ENCODE measurements at places on chromosomes 2 and 18. TPM values are rescaled to one million over a fixed set of nuclear protein-coding genes. Genes with fewer than 3 reads are reported as not detected.

Gene NOSTRIN
- total RNA-seq = not detected

- no peak for DNase-seq
These were observed 741.1 kb upstream of the SALL3 start for GRCh38 chr18:78238404-78239089.

DNA sequence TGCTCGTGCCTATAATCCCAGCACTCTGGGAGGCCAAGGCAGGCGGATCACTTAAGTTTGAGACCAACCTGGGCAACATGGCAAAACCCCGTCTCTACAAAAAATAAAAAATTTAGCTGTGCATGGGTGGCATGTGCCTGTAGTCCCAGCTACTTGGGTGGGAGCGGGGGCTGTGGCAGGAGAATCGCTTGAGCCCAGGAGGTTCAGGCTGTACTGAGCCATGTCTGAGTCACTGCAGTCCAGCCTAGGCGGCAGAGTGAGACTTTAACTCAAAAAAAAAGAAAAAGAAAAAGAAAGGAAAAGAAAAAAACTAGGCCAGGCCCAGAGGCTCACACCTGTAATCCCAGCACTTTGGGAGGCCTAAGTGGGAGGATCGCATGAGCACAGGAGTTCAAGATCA, 30.8 kb downstream of the TWSG1 start:
- no peak for DNase-seq

DNA sequence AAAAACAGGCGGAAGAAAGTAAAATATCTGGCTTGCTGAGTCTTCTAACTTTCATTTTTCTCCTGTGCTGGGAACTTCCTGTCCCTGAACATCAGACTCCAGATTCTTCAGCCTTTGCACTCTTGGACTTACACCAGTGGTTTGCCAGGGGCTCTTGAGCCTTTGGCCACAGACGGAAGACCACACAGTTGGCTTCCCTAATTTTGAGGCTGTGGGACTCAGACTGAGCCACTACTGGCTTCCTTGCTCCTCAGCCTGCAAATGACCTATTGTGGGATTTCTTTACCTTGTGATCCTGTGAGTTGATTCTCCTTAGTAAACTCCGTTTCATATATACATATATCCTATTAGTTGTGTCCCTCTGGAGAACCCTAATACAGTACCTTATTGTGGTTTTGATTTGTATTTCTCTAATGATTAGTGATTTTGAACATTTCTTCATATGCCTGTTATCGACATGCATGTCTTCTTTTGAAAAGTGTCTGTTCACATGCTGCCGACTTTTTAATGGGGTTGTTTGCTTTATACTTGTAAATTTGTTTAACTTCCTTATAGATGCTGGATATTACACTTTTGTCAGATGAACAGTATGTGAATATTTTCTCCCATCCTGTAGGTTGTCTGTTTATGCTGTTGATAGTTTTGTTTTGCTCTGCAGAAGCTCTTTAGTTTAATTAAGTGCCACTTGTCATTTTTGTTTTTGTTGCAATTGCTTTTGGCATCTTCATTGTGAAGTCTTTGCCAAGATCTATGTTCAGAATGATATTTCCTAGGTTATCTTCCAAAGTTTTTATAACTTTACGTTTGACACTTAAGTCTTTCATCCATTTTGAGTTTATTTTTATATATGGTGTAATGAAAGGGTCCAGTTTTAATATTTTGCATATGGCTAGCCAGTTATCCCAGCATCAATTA, 348.8 kb upstream of the SETBP1 start:
- DNase-seq = no peak

Gene MTHFD2
- total RNA-seq = 381 TPM

DNA sequence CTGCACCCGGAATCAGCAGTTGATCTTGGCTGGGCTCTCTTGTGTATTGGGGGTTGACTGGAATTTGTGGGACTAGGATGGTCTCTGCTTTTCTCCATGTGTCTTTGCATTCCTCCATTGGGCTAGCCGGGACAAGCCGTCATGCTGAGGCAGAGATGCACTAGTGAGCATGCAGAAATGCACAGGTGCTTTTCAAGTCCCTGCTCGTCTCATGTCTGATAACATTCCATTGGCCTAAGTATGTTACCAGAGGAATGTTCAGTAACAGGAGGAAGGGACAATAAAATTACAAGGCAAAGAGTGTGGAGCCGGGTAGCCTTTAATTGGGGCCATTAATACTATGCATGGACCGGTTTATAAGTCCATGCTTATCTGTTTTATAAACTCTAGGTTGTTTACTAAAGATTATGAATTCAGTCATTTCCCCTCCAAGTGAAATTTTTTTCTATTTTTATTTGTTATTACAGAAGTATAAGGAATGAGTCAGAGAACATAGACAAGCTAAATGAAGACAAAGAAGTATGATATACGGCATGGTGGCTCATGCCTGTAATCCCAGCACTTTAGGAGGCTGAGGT, 24.4 kb upstream of the AAK1 start:
- DNase-seq = no peak

DNA sequence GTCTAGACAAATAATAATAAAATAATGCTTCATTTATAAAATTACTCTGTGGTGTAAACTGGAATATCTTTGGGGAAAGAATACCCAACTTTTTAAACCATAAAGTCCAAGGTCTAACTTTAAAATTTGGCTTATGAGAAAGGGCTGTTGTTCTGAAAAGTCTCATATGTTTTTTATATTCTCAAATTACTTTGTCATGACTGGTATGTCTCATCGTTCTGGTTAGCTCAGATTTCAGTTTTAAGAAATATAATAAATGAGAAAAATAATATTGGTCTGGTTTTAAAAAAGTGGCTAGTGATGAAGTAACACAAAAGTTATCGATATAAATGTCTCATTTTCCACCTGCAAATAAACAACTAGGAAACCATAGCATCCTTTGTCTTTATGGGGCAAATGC, 1658.1 kb downstream of the LRP1B start:
- DNase-seq = no peak

GRCh38 chr2:229434187-229434586, 163.1 kb upstream of the PID1 start:
- DNase-seq = no peak

- DNase-seq = no peak
These were observed 64.7 kb downstream of the TEX51 start for GRCh38 chr2:126963390-126963789.

DNA sequence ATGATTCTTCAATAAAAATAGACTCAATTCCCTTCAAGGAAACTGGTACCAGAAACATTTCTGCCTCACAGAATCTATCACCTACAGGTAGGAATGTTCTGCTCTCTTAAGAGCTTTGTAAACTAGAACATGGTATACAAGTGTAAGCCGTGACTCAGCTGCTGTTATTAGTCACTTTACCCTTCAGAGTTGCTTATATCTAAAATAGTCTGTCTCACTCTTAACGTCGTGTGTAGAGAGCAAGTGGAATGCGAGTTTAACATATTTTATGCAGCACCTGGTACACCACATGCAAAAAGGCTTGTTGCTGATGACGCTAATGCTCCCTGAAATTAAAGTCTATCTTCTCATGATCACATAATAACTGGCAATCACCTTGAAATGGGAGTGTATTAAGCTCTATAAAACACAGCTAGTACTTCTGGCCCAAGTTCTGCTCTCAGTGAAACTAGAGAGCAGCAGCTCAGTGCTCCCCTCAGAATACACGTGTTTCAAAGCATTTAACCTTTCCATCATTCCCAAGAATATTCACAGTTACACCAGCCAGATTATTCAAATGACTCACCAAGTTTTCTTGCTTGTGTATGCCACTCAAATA, 420.0 kb downstream of the ZEB2 start:
- no peak for DNase-seq

Gene VPS4B
- total RNA-seq = 53.8 TPM

Gene RAPGEF4
- 0.92 TPM for total RNA-seq

Gene RNF149
- 54.9 TPM for total RNA-seq

- DNase-seq = no peak
These were observed 81.4 kb upstream of the PKDCC start for GRCh38 chr2:41966431-41966893.

DNA sequence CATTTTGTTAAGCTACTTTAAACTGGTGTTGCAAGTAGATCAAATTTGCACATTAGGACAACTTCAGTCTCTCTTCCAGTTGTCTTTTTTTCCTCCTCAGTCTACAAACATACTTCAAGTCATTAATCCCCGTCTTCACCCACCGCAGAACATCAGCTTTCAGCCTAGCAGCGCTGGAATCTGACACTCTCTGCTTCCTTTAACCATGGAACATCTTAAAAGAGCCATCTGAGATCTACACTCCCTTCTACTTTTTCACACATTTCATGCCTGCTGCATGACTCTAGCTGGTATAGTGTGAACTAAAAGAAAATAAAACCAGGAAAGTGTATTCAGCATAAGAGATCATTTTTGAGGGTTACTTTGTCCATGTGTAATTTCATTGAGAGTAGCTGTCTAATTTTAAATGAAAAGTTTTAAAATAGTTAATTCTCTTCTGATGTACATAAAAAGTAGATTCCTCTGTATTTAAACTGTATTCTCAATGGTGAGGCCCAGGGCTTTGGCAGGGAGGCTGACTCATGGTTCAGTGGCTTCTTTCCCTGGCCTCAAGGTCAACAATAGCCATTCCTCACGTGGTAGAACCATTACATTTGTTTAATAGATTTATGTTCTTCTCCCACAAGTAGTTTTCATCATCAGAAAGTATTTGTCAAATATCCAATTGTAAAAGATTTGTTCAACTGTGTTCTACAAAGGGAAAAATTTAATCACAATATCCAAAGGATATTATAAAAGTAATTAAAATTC, 16.5 kb downstream of the SGPP2 start:
- DNase-seq = no peak

Gene CNDP1
- 0.09 TPM for total RNA-seq

Gene GNLY
- total RNA-seq = 21.9 TPM

Gene RGPD3
- total RNA-seq = 0.34 TPM

Gene C2orf72
- total RNA-seq = 0.96 TPM

GRCh38 chr18:75246721-75247610, 36.4 kb downstream of the TSHZ1 start:
- DNase-seq = no peak

GRCh38 chr2:235925250-235925919, 242.8 kb downstream of the GBX2 start:
- no peak for DNase-seq

Gene AMER3
- not detected for total RNA-seq

DNA sequence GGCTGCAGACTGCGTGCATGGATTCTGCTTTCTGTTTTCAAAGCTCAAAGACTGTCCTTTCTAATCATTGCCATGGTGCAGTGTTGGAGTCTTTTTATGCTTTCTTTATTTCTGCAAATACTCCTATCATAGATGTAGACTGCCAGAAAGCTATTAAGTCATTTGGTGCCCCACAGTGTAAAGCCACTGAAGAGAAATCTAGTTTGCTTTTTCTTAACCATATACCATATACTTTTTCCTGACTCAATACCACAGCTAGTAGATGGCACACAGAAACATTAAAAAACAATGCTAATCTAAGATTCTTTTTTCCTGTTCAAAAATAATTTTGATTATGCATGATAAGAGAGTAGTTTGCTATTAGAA, 109.9 kb upstream of the RAB27B start:
- DNase-seq = no peak

Gene LRATD1
- not detected for total RNA-seq

DNA sequence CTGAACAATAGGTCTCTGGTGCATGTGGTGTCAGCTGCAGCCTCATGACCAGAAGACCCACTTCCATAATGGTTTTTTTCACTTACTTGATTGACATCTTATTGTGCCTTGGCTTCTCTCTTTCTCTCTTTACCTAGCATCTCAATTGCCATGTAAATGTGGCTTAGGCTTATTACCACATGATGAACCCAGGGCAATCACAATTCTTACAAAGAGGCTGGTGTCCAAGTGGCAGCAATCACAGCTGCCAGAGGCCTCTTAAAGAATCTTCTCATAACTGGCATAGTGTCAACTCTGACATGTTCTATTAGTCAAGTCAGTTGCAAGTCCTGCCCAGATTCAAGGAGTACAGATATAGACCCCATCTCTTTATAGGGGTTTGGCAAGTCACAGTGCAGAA, 1224.8 kb downstream of the SUCLG1 start:
- no peak for DNase-seq

GRCh38 chr2:60364491-60364890, 189.0 kb downstream of the BCL11A start:
- no peak for DNase-seq

GRCh38 chr2:109046925-109047508, 58.0 kb upstream of the EDAR start:
- no peak for DNase-seq

DNA sequence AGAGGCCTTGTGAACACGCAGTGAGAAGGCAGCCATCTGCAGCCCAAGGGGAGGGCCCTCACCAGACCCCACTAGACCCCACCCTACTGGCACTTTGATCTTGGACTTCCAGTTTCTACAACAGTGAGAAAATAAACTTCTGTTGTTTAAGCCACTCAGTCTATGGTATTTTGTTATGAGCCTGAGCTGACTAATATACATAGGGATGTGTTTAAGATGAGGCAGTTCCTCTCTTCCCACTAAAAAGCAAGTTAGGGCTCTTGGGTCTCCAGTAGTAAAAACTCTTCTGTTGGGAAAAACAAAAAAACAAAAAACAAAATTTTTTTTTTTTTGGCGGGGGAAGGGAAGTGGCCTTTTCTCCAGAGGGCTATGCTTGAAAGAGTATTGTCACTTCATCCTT, 233.2 kb upstream of the SMAD7 start:
- no peak for DNase-seq
